ENCODE measurements at places on chromosomes 3 and 15.

DNA sequence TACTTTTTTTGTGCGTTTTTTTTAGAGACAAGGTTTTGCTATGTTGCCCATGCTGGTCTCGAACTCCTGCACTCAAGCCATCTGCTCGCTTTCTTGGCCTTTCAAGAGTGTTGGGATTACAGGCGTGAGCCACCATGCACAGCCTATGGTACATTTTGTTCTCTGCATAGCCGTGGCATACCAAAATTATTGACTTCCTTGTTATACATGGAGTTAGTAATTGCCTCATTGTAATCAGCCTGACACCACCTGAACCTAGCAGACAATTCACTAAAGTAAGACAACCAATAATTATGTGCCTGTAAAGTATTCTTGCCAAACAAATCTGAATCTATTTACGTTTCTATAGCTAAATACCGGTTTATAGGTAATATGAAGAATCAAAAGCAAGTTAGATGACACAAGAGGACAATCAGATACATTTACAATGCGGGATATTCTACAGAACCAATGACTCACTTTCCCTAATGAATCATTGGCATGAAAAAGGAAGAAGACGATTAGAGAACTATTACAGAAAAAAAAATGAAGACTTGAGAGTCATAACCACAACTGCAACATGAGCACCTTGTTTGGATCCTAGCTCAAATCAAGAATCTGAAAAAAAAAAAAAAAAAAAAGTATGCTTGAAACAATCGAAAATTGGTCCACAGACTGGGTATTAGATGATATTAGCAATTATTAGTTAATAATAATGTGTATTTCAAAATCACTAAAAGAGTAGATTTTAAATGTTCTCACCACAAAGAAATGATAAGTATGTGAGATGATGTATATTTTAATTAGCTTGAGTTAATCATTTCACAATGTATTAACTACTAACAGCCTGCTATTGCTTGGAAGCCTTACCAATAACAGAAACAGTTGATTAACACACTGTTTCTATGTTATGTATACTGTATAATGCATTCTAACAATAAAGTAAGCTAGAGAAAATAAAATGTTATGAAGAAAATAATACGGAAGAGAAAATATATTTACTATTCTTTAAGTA, 7.1 kb downstream of the GUCA1C start:
- DNase-seq = no peak

- no peak for DNase-seq
These were observed 44.4 kb upstream of the TEX9 start for GRCh38 chr15:56320861-56321260.

DNA sequence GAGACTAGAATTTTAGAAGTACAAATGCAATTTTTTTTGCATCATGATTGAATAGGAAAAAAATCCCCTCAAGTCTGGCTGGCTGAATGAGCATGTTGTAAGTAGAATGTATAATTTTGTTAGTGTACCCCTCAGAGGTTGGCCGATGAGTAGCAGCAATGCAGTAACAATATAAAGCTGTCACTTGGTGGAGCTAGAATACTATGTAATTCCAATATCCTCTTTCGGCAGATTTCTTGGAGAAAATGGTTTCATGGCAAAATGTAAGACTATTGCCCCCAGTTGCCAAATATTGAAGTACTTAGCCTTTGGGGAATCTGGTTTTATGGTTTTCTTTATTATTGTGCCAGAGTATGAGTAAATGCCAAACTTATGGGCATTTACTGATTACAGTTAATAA, 39.8 kb upstream of the SGO1 start:
- DNase-seq = no peak

- no peak for DNase-seq
These were observed 37.1 kb downstream of the PHC3 start for GRCh38 chr3:170144437-170144843.

- no peak for DNase-seq
These were observed 423.6 kb upstream of the TPM1 start for GRCh38 chr15:62618846-62619504.

DNA sequence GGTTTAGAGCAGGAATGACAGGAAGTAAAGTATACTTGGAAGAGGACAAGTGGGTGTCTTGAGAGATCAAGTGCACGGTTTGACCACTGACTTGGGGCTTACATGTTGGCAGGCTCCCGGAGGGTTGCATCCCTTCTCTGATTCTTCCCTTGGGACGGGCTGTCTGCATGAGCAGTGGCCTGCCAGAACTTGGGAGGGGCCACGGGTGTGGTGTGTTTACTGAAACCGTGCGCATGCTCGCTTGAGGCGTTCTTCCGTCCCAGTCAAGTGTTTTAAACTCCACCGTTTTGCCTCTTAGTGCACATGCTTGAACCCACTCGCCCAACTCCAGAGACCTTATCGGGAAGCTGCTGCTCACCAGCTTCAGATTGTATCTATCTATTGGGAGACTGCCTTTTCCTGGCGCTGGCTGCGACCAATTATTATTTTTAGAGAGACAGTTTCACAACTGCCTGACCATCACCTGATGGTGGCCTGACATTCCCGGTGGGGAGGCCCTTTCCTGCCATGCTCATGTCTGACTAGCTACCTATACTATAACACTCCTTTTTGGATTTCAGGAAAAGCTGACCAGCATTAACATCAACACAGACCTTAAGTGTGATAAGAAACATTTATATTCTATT, 14.9 kb upstream of the C3orf22 start:
- no peak for DNase-seq

All from substantia nigra (tissue), 51 donors.